ENCODE measurements at places on chromosomes 7 and 10.

- DNase-seq: peak; percentile 31
Measured at GRCh38 chr7:9507290-9507689, 1073.9 kb downstream of the NXPH1 start.

DNA sequence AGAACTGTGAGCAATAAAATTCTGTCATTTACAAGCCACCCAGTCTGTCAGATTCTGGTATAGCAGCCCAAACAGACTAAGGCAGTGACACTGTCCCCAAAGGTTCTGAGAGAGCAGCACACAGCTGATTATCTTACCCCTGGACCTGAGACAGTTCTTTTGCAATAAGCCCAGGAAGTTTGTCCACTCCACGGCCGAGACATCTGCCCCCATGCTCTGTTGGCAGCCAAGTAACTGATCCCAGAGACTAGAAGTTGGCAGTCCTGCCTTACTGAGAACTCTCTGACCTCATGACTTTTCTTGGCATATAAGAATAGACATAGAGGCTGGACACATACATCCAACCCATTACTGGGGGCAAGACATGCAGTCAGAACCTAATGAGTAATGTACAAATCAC, 243.0 kb upstream of the GRB10 start:
- DNase-seq: no peak

DNA sequence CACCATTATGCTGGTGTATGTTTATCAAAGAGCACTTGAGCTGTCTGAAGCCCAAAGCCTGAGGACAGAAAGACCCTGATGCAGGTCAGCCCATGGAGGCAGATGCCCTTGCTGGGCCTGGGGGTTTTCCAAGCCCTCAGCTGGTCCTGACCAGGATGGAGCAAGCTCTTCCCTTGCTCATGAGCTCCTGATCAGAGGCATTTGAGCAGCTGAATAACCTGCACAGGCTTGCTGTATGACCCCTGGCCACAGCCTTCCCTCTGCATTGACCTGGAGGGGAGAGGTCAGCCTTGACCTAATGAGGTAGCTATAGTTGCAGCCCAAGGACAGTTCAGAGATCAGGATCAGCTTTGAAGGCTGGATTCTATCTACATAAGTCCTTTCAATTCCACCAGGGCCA, 13.0 kb downstream of the AQP1 start:
- DNase-seq: no peak

DNA sequence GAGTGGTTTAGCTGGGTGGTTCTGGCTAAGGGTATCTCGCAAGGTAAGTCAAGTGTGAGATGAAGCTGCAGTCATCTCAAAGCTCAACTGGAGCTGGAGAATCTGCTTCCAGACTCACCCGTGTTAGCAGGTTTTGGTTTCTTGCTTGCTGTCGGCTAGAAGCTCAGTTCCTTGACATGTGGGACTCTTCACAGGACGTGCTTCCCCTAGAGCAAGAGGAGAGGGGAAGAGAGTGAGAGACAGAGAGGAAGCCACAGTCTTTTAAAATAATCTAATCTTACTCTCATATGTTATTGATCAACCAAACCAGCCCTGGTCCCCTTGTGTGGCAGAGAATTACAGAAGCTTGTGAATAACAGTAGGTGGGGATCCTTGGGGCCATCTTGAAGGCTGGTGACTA, 199.5 kb downstream of the REEP3 start:
- no peak for DNase-seq

- no peak for DNase-seq
Measured at GRCh38 chr10:101444058-101444898, 90.3 kb downstream of the BTRC start.

DNA sequence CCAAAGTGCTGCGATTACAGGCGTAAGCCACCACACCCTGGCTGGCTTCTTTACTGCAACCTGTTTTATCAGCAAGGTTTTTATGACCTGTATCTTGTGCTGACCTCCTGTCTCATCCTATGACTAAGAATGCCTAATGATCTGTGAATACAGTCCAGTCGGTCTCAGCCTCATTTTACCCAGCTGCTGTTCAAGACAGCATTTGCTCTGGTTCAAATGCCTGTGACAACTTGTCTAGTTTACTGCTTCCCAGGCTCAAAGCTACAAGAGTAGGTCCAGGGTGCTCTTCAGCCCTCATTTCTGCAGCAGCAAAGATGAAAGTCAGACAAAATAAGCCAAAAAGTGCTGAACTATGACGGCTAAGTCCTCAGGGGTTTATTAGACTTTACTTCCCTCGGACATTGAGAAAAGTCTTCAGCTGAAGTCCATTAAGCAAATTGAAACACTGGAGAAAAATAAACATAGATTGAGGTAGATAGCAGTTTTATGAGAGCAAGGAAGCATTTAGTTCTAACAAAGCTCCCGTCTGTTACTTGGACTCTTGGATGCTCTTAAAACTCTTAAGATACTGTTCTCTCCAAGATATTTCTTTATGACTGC, 12.5 kb upstream of the LYZL1 start:
- DNase-seq: no peak

- no peak for DNase-seq
Measured at GRCh38 chr7:162632-163297, 29.6 kb upstream of the FAM20C start.

DNA sequence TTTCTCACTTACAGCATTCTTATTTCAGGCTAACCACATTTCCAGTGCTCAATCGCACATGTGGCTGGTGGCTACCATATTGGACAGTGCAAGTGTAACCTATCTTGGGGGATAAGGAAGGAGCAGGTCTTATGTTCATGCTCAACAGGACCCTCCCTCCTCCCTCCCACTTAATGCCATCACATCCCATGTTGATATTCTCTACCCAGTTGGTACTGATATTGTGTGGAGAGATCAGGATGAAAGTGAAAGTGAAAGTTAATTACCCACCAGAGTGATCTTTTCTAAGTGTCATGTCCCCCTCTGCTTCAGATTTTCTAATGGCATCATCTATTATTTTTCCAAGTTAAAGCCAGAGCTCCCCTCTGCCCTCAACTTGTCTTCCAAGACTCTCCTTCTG, 91.6 kb downstream of the BMPER start:
- DNase-seq: no peak

DNA sequence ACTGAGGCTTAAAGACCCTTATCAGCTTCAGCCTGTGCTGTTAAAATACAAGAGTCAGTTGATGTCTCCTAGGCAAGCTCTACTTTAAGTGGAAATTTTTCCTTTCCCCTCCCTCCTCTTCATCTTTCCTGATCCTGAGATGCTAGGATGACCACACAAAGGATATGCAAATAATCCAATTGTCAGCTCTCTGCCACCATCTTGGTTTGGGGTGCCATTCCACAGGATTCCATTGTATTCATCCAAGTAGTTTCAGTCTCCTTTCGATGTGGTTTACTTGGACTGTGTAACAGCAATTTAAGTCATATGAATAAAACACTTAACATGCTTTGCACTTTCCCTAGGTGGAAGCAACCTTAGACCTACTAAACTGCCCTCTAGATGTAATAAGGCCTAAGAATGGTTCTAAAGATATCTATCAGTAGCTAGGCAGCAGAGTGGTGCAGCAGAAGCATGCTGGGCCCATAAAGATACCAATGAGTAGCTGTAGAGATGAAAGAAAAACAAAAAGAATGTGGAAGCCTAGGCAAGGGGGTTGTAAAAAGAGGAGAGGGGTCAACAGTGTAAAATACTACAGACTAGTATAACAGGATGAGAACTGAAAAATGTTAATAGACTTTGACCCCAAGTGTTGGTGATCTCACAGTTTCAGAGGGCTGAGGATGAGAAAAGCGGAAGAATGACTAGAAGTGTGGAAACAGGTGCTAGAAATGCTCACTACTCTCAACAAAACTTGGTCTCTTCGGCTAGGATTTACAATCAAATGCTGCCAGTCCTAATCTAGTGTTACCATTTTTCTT, 2.4 kb upstream of the CFAP69 start:
- DNase-seq: peak; percentile 42

DNA sequence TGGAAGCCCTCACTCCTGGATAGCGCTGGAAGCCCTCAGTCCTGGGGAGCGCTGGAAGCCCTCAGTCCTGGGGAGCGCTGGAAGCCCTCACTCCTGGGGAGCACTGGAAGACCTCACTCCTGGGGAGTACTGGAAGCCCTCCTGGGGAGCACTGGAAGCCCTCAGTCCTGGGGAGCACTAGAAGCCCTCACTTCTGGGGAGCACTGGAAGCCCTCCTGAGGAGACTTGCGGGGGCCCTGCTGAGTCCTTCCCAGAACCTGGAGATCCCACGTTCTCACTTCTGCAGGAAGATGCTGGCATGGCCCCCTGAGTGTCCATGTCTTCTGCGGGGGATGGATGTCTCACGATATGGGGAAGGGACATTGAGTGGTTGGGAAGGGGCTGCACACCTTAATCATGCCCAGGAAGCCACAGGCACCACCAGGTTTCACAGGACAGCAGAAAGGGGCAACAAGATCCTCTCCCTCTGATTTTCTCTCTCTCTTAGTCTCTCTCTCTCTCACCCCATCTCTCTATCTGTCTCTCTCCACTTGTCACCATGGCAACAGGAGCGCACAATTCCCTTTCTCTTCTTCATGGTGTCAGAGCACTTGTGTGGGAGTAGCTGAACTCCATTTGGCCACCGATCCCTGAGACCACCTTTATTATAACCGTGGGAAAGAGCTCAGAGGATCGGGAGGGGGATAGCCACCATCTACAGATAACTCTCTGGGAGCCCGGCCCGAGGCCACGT, 267.0 kb downstream of the TCERG1L start:
- DNase-seq: no peak

- DNase-seq: no peak
Measured at GRCh38 chr10:62690703-62691102, 113.8 kb upstream of the ADO start.

GRCh38 chr10:50395851-50396250, 144.5 kb upstream of the ASAH2 start:
- DNase-seq: no peak

GRCh38 chr7:44990109-44991023, 9.6 kb upstream of the CCM2 start:
- DNase-seq: no peak

DNA sequence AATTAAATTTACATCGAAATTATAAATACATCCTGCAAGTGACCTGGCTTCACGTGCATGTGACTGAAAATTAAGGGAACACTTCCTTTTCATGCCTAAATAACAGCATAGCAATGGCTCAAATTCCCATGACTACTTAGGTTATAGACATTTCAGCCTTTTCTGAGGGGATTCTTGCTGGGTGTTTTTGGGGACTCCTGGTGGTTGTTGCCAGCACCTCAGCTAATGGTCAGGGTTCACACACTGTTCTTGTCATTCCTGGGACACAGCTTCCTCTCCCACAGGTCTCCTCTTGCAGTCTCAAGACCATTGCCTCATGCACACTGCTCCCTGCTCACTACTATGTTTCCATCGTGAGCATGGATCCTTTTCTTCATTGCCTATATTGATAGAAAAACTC, 148.9 kb upstream of the GLI3 start:
- DNase-seq: no peak

- DNase-seq: peak; percentile 65
Measured at GRCh38 chr10:103281753-103282152, 4.8 kb downstream of the INA start.

DNA sequence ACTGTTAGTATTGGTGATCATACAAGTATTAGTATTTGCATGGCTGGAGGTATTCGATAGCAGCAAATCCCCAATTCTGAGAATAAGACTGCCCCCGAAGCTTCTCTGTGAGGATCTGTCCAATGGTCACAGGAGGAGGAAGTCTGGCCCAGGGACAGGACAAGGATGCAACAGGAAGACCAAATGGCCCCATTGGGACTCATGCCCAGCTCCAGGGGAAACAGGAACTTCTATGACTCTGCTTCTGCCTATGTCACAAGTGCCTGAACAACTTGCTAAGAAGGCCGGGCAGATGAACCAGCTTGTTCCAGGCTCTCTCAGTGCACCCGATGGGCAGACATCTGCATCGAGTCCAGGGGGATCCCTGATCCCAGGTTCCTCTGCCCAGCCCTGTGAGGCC, 172.0 kb upstream of the GRB10 start:
- no peak for DNase-seq

GRCh38 chr7:155758348-155758747, 53.9 kb downstream of the SHH start:
- DNase-seq: no peak

- no peak for DNase-seq
Measured at GRCh38 chr7:156889746-156890145, 3.2 kb downstream of the LMBR1 start.

- no peak for DNase-seq
Measured at GRCh38 chr7:24894429-24895221, 85.4 kb downstream of the OSBPL3 start.

- no peak for DNase-seq
Measured at GRCh38 chr7:16785321-16785720, 19.5 kb downstream of the AGR2 start.

DNA sequence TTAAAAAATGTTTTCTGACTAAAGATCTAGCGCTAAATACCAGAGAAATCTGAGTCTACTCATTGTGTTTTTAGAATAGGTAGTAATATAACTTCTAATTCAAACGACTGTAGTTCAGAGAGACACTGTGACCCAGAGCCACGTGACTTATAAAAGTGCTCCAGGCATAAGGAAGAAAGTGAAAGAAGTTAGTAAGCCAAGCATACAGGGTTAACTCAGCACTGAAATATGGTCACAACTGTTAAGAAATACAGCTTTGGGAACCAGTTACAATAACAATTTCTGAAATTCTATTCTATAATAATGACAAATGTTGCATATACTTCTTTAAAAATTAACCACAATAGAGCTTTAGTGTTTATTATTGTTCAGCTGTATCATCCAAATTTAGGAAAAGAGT, 119.1 kb downstream of the TFEC start:
- no peak for DNase-seq

DNA sequence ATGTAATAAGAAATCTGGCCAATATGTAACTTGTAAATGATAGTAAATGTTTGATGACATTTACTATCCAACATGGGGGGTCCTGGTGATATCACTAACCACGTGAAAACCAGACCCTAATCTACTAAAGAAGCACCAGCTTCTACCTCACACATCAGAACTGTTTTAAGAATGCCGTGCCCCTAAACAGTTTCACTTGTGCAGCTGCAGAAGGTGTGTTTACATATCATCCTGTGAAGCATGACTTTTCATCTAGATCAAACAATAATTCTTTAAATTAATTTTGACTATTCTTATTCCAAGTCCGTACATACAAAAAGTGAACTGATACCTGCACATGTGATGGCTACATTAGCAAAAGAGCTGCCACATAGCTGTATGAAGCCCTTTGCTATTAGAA, 61.0 kb downstream of the STEAP1B start:
- no peak for DNase-seq

DNA sequence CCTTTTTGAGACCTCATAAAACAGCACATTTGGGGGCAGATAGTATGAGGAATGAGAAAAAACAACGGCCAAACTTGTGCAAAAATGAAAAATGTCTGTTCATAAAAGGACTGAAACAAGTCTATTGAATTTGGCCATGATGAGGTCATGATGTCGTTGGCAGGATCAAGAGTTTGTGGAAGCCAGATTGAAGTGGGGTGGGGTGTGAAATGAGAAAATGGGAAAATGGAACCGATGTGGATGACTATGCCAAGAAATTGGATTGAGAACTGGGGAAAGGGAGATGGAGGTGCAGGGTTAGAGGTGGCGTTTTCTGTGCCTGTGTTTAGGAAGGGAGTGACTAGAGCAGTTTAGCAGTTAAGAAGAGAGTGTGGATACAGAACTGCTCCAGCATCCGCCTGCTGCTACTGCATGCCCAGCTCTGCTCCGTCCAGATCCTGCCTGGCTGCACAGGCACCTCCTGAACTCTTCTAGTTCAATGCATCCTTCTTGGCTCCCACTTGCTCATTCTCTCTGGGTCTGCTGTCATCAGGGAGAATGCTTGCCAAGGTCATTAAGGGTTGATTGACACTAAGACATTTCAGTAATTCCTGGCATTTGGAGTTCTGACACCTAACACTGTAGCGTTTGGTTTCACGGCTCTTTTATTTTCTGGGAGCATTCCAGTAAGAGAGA, 111.9 kb downstream of the GALNT17 start:
- DNase-seq: no peak

GRCh38 chr10:50395271-50395670, 144.0 kb upstream of the ASAH2 start:
- peak; percentile 32 for DNase-seq
